ENCODE measurements at places on chromosomes 7 and 10.

- DNase-seq: no peak
Observed at GRCh38 chr7:127922656-127923055, 108.6 kb downstream of the LRRC4 start.

DNA sequence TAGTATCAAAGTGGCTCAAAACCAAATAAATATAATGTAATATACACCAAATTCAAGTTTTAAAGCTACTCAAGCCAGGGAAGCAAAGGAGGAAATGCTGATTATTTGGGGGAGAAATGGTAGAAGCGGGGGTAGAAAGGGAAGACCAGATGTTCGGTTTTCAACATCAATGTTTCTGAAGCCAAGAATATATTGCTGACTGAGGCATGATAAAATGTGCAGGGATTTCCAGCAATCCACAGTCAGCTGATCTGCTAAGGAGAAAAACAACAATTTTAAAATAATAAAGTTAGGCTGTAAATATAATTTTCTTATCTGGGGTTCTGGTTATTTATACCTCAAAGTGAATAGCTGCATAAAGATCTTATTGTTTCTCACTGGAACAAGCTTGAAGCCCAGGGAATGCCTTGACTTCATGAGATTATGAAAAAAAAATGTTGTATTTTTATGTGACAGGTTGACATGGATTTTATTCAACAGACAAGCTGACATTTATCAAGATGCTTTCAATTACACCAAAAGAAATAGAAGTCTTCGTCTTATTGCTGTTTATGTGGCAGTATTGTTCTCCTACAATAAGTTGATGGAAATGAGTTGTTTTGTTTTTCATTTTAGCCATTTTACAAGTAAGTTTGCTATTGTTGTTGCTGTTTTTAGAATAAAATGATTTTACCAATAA lies 28.6 kb upstream of the BMPER start:
- no peak for DNase-seq

DNA sequence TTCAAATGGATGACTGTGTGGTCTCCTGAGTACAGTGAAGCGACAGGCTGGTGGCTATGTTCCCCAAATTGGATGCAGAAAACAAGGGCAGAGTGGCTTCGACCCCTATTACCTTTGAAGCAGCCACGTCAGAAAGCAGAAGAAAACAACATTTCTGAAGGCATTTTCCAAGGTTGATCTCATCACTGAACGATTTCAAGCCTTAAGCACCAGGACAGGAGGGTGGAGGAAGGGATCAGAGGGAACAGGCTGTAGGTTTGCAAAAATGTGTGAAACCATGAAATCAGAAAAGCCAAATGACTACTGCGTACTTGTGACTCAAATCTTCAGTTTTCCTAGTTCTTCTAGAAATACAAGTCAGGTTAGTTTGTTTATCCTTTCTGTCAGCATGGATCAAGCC lies 181.0 kb upstream of the TMEM106B start:
- no peak for DNase-seq

GRCh38 chr7:73850781-73851207 lies 8.5 kb upstream of the METTL27 start:
- no peak for DNase-seq

- DNase-seq: no peak
Observed at GRCh38 chr10:71585564-71586290, 133.9 kb downstream of the C10orf105 start.

Data from GM20000 (cell line).